M059J (cell line): ENCODE measurements at places on chromosomes 3 and 15. TPM values are rescaled to one million over a fixed set of nuclear protein-coding genes. Genes with fewer than 3 reads are reported as not detected.

Gene CD200R1
- total RNA-seq, result 0.12 TPM in 1 of 2 replicates, not detected in the other

- no peak for DNase-seq
These were observed 263.2 kb downstream of the XXYLT1 start for GRCh38 chr3:195007766-195008165.

GRCh38 chr3:13769422-13769821 lies 110.4 kb downstream of the WNT7A start:
- no peak for DNase-seq

DNA sequence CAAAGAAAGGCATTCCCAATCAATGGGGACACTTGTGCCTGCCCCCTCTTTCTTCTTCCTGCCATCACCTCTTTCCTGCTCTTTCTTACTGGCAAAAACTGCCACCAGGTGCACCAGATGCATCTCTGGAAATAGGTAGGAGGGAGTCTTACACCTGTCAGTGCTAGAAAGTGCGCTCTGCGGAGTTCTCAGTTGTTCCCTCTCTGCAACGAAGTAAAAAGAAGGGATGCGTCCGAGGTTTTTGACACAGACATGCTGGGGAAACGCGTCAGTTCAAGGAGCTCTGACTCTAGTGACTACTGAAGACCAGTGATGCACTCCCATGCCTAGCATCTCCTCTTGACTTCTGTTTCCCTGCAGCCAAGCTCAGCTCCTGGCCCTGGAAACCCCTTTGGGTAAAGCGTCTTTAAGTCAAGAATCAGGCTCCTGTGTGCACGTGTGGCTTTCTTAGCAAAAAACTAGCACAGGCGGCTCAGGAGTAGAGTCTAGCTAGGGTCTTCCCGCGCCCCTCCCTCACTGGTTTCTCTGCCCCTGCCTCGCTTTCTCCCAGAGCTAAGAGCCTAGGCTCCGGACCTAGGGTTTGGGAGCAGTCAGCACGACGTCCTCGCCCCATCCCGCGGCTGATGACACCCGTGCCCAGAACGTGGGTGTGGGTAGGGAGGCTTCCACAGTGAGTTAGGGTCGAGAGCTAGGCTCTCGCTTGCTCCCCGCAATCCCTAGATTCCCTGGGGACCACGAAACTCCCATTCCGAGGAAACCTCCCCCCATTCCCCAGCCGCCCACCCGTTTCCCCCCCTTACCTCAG lies 564 bp upstream of the GRM7 start:
- no peak for DNase-seq

DNA sequence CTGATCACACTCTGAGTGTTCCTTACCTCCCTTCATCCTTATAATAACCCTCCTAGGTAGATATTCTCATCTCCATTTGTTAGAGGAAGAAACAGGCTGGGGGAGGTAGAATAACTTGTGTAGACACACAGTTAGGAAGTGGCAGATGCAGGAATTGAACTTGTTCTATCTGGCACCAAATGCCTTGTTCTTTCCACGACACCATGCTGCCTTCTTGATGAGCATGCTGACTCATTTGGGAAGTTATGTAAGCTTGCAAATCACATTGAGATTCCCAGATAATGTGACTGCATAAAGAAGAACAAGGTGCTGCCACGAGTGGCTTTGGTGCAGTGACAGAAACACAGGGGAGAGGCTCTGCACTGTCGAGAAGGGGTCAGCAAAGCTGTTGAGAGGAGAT lies 27.5 kb upstream of the NDUFB4 start:
- peak; percentile 73 for DNase-seq

- DNase-seq, result peak; percentile 24
These were observed 77.1 kb downstream of the PDZRN3 start for GRCh38 chr3:73547427-73548248.

- peak; percentile 80 for DNase-seq
These were observed 9.1 kb upstream of the ISL2 start for GRCh38 chr15:76327191-76328105.
